GM12878 (cell line): ENCODE measurements at places on chromosomes 2 and 18. TPM values are rescaled to one million over a fixed set of nuclear protein-coding genes. Genes with fewer than 3 reads are reported as not detected.
A peak's percentile ranks its signal among the peaks of the same experiment; 100 is the strongest.

- no peak overlapping the region for H3K27ac ChIP-seq
- no peaks in the 10 kb centered on the region for H3K36me3 ChIP-seq
- no peaks in the 10 kb centered on the region for H3K4me1 ChIP-seq
- DNase-seq, result no peak
- H3K27me3 ChIP-seq, result no peaks in the 10 kb centered on the region
- no peak overlapping the region for H3K4me3 ChIP-seq
These were observed 32.5 kb downstream of the TCF4 start for GRCh38 chr18:55555395-55556027.

DNA sequence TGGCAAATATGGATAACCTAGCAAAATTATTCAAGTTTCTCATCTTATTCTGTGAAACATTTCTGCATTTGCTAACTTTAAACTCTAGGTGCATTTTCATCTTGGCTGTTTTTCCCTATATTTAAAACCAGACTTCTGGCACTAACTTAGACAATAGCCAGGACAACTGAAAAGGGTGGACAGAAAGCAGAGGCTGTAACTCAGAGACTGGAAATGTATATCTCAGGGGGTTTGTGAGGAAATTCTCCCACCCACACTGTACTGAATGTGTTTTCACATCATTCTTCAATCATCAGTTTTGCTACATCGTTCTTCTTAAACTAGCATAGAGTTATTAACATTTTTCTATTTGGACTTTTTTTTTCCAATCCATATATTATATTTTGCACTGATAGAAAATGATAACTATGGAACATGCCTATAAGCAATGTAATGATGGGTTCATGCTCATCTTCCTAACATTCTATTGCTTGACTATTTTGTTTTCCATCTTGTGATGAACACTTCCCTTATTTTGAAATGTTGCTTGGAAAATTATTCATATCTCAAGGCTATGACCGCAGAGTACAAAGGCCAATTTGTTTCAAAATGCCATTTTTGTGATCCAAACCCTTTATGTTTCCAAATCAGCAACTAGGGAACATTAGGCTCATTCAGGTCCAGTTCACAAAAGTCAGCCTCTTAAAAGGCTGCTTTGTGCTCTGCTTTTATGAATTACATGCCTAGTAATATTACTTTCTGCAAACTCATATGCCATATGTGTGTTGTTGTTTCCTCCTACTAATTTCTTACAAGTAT, 125.8 kb upstream of the CDH19 start:
- no peak overlapping the region for H3K4me3 ChIP-seq
- no peak overlapping the region for H3K27ac ChIP-seq
- no peaks in the 10 kb centered on the region for H3K4me1 ChIP-seq
- no peak for DNase-seq
- no peaks in the 10 kb centered on the region for H3K27me3 ChIP-seq

The RAX gene
- polyA plus RNA-seq, result not detected in 2 replicates

The STPG4 gene
- 0.19 TPM in 1 of 2 replicates, not detected in the other for polyA plus RNA-seq

The MYCN gene
- not detected in 2 replicates for polyA plus RNA-seq

- H3K27ac ChIP-seq, result no peak overlapping the region
- H3K36me3 ChIP-seq, result no peaks in the 10 kb centered on the region
- no peak overlapping the region for H3K4me3 ChIP-seq
These were observed 259.3 kb downstream of the AGPS start for GRCh38 chr2:177651833-177652232.

DNA sequence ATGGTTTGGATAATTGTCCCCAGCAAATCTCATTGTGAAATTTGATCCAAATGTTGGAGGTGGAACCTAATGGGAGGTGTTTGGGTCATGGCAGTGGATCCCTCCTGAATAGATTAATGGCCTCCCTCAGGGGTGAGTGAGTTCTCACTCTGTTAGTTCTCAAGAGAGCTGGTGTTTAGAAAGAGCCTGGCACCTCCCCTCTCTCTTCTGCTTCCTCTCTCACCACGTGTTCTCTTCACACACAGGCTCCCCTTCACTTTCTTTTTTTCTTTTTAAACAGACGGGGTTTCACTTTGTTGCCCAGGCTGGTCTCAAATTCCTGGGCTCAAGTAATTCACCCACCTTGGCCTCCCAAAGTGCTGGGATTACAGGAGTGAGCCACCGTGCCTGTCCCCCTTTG, 111.6 kb upstream of the LTBP1 start:
- H3K27ac ChIP-seq, result no peak overlapping the region
- H3K27me3 ChIP-seq, result no peaks in the 10 kb centered on the region
- H3K4me1 ChIP-seq, result 0 out of 2 replicates have a peak, but pooled peaks cover 7% of the 10 kb centered on the region
- no peaks in the 10 kb centered on the region for H3K36me3 ChIP-seq
- DNase-seq, result no peak
- no peak overlapping the region for H3K4me3 ChIP-seq

GRCh38 chr18:5756823-5757222, 138.5 kb downstream of the TMEM200C start:
- no peak overlapping the region for H3K27ac ChIP-seq
- no peaks in the 10 kb centered on the region for H3K4me1 ChIP-seq
- H3K36me3 ChIP-seq, result no peaks in the 10 kb centered on the region
- DNase-seq, result no peak
- H3K27me3 ChIP-seq, result no peaks in the 10 kb centered on the region; the same call in 1 of the 2 replicates

The CYP27C1 gene
- not detected in 2 replicates for polyA plus RNA-seq

The CTAGE1 gene
- polyA plus RNA-seq, result not detected in 2 replicates

DNA sequence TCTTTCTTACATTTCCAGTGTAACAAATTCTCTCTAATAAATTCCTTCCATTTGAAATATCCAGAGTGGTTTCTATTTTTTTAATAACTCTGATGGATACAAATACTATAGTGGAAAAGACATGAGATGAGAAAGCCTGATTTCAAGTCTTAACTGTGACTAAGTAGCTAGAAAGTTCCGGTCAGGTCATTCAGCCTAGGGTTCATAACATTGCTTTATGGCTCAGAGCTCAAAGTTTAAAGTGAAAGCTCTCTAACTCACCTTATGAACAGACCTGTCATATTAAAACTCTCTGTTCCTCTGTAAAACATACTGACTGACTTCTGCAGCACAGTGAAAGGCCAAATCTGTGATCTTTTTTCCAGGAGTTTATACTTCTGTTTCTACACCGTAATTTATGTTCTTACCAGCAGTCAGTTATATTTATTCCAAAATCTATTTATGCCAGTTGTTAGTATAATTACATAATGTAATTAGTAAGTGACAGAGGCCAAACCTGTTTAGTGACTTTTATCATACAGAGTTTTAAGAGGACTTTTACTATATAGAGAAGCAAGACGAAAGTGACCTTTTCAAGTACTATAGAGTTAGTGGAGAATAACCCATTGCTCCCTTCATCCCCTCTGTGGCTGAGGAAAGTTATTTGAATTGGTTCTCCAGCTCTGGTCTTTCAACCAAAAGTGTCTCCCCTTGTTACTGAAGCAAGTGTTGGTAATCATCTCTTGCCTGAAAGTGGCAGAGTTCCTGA, 118.8 kb upstream of the PDE1A start:
- no peaks in the 10 kb centered on the region for H3K36me3 ChIP-seq
- H3K4me3 ChIP-seq, result no peak overlapping the region
- no peaks in the 10 kb centered on the region for H3K27me3 ChIP-seq

DNA sequence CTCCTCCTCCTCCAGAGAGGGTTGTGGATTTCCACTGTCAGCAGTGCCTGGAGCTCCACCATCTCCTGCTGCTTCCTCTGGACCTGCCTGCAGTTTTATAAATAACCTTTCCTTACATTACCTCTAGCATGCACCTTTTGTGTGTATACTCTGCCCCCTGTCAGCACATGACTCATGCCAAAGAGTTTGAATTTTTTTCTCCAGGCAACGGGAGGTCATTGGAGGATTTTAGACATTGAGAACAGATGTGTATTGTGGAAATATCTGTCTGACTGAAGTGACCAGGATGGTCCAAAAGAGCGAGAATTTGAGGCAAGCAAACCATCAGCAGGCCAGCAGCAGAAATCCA, 31.7 kb downstream of the IL37 start:
- no peak for DNase-seq
- H3K36me3 ChIP-seq, result no peaks in the 10 kb centered on the region
- no peaks in the 10 kb centered on the region for H3K4me1 ChIP-seq
- H3K27ac ChIP-seq, result no peak overlapping the region
- no peaks in the 10 kb centered on the region for H3K27me3 ChIP-seq

The ELOA2 gene
- polyA plus RNA-seq, result not detected in 2 replicates

DNA sequence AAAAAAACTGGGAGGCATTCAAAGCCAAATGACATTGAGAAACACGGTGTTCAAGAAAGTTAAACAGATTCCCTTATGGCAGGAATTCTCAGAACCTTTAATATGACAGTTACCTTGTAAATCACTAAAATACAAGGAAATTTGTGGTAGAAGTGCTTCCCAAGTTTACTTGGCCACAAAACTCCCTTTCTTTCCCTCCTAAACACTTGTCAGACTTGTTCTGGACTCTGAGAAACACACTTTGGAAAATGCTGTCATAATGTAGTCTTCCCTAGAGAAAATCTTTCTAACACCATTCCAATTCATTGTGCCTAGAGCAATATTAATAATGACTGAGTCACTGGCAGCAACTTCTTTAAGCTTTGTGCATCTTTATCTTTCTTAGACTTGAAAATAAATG, 140.4 kb downstream of the ANKRD44 start:
- DNase-seq, result no peak
- H3K27ac ChIP-seq, result no peak overlapping the region
- H3K4me3 ChIP-seq, result no peak overlapping the region
- H3K36me3 ChIP-seq, result 0 out of 2 replicates have a peak, but pooled peaks cover 1% of the 10 kb centered on the region
- peaks cover 10% of the 10 kb centered on the region for H3K4me1 ChIP-seq
- H3K27me3 ChIP-seq, result no peaks in the 10 kb centered on the region

The PLCL1 gene
- 0.05 and 0.17 TPM in 2 replicates for polyA plus RNA-seq

DNA sequence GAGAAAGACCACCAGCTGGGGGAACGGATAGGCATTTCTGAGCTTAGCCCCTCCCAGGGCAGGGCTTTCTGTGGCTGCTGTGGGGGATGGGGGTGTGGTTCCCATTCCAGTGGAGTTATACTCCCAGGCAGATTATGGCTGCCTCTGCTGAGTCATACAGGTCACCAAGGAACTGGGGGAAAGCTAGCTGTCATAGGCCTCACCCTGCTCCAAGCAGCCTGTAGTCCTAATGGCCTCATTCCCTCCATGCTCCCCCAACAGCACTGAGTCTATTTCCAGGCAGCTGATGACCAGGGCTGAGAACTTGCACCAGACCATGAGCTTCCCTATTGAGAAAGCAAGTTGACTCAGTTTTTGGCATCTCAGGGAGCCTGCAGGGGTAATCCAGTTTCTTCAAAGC, 87.1 kb downstream of the GPR39 start:
- no peaks in the 10 kb centered on the region for H3K27me3 ChIP-seq
- no peak overlapping the region for H3K27ac ChIP-seq
- no peak for DNase-seq
- H3K36me3 ChIP-seq, result no peaks in the 10 kb centered on the region
- no peak overlapping the region for H3K4me3 ChIP-seq

The YES1 gene
- polyA plus RNA-seq, result 3.0 and 3.1 TPM in 2 replicates

GRCh38 chr2:70988151-70988550, 6.5 kb downstream of the TEX261 start:
- no peak for DNase-seq
- no peaks in the 10 kb centered on the region for H3K27me3 ChIP-seq
- H3K4me1 ChIP-seq, result peaks cover 4% of the 10 kb centered on the region
- H3K4me3 ChIP-seq, result no peak overlapping the region
- peaks cover 7% of the 10 kb centered on the region for H3K36me3 ChIP-seq
- H3K27ac ChIP-seq, result no peak overlapping the region

GRCh38 chr2:113376913-113377445, 60.5 kb upstream of the ZNG1B start:
- no peaks in the 10 kb centered on the region for H3K27me3 ChIP-seq
- no peaks in the 10 kb centered on the region for H3K36me3 ChIP-seq
- DNase-seq, result peak; percentile 34
- H3K4me3 ChIP-seq, result no peak overlapping the region

- no peaks in the 10 kb centered on the region for H3K4me1 ChIP-seq
- H3K27me3 ChIP-seq, result no peaks in the 10 kb centered on the region
- no peak overlapping the region for H3K4me3 ChIP-seq
- no peak overlapping the region for H3K27ac ChIP-seq
These were observed 358.5 kb upstream of the HNRNPA3 start for GRCh38 chr2:176854062-176854461.
